ENCODE measurements at places on chromosomes 4 and X.

DNA sequence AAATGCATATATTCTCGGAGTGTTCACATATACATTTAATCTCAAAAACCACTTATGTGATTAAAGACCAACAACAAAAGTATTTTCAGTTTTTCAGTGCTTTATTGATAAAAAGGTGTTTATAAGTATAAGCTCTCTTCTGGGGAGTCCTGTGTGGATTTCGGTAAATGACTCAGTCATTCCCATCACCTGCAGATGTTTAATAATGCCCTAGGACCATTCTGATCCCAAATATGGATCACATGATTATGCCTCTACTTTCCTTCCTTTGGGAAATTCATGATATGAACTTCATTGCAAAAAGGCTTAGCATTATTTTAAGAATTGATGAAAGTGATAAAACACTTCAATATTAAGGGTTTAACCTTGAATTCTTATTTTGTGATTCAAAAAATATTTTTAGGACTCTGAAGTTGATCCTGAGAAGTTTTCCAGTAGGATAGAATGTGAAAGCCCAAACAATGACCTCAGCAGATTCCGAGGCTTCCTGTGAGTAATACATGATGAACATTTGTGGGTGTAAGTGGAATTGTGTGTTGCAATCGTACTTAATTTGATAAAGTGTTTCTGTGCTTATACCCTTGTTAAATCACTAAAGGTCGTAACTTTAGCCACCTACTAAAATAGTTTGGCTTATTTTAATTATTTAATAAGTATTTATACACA is 40.2 kb downstream of the ATP10D start:
- no peak for DNase-seq

DNA sequence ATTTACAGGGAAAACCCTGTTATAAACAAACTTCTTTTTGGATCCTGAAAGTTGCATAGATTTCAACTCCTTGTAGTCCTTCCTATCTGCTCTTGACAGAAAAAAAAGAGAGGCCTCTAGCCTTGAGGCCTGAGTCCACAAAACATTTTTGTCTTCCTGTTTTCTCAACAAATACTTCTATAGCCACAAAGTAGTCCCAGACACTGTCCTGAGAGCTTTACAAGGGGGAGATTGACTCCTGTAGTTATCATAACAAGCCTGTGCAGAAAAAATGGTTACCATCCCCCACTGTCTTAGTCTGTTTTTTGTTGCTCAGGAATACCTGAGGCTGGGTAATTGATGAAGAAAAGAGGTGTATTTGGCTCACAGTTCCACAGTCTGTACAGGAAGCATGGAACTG is 35.2 kb downstream of the PCDH7 start:
- DNase-seq: no peak

DNA sequence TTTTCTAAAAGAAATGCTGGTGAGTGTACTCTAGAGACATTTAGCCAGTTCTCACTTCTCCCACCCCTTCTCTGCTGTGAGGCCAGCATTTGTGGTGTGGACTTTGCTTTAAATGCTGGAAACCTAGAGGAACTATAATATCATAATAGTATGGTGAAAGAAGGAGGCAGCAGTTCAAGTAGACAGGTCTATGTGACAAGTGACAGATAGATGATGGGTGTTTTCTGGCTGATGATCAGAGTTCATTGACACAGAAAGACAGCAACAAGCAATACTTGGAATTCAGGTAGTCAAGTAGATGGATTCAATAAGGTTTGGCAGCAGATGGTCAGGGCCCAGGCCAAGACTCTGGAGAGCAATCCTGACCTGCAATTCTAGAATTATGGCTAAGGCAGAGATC is 317.5 kb downstream of the PCDH7 start:
- DNase-seq: no peak

DNA sequence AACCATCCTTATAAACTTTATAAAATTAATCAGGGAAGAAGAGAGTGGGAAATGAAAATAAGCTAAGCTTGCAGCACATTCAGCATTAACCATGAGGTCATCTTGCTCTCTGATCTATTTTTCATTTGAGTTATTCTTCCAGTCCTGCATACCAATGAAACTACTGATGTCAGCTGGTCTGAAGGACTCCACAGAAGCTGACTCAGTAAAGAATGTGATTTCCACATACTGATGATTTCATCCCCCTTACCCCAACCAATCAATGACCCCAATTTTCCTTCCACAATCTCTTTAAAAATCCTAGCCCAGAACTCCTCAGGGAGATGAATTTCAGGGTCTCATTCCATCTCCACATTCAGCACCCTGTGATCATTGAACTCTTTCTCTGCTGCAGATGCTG is 18.8 kb upstream of the DSPP start:
- no peak for DNase-seq

- no peak for DNase-seq
Observed at GRCh38 chrX:446245-446644, 59.5 kb upstream of the PPP2R3B start.

DNA sequence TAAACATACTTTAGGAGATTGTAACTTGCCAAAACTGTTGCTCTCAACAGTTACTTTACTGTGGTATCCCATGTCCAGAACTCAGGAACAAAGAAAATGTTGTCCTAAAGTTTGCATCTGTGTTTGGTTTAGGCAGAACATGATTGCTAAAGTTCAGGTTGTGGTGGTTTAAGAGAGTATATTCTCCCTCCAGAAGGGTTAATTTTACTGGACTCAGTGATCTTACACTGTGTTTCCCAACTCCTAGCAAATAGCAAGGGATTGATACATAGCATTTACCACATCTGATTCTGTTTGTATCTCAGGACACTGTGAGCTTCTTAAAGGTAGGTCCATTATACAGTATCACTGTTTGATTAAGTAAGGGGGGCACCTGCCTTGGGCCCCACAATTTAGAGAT is 13.3 kb upstream of the DCK start:
- DNase-seq: no peak

- DNase-seq: no peak
Observed at GRCh38 chr4:73152893-73153292, 83.4 kb upstream of the COX18 start.

DNA sequence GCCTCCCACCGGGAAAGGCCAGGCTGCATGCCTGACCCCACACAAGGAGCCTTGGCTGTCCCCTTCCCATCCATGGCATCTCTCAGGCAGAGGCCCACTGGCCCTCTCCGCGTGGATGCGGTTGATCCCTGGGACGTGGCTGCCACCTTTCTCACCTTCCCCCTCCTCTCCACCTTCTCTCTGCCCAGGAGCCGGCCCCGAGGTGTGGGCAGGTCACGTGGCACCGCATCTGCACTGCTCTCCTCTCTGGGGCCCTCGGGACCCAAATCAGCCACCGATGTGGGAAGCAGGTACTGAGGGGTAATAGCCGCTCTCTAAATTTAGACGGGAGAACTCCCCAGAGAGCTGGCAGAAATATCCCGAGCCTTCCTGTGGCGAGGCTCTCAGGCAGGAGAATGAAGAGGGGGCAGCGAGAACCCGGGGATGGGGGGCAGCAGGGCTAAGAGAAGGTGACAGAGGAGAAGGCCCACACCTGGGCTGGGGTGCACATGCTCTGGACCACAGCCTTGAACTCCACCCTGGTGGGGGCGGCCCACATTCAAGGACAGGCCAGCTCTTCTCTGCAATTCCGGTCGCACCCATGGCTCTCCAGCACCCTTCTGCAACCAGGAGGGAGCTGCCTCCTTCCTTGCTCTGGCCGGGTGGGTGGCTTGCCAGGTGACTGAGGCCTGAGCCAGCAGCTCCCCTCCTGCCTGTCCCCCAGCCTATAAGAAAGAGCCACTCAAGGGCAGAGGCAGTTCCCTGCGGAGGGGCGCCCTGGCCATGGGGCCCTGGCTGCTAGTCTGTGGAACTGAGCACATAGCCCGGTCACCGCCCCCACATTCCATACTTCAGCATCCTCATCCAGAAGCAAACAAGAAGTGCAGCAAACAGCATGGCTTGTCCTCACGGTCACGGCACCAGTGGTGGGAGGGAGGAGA is 9.6 kb upstream of the DUSP9 start:
- DNase-seq: no peak

DNA sequence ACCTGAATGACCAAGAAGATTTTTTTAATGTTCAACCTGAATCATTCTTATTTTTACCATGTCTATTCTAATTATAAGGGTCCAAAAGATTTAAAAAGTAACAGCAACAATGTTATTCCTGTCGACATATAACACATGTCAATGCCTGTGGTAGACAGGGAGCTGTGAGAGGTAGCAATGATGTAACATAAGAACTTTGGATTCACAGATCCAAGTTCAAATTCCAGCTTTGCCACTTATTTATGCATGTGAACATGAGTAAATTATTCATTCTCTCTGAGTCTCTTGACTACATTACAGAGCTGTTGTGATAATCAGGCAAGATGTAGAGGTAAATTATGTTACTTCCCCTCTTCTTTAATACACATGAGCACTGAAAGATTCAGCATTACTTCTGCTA is 54.5 kb downstream of the KLHL8 start:
- no peak for DNase-seq

DNA sequence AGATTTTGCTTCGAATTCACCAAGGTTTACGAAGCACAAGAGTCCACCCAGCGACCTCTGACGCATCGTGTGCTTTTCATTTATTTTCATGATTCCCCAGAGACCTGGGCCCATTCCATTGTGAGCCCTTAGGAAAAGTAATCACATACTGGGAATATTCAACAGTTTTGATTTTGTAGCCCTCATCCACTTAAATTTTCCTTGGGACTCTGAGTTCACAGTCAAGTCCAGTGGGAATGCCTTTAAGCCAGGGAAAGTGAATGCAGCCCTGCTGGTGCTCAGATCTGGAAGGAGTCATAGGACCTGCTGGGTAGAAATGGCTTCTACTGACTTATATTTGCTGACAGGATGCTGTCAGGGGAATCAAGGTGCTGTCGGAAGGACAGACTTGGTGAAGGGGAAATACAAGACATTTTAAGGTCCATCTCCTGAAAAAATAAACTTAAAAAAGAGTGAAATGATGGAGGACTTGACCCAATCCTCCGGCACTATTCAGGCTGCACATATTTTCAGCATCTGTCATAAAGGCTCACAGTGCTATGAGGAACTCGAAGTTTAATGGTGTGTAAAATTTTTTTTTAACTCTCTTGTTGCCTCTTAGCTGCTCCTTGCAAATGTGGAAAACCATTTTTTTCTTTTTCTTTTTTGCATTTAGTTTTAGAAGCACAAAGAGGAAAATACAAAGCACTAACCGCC is 204.9 kb downstream of the MID1 start:
- no peak for DNase-seq

- DNase-seq: no peak
Observed at GRCh38 chr4:139834981-139835391, 169.4 kb downstream of the MGST2 start.

GRCh38 chrX:130975947-130976346 is 72.9 kb upstream of the ENOX2 start:
- DNase-seq: peak; percentile 3

Data from activated naive CD8-positive, alpha-beta T cell treated with anti-CD3 and anti-CD28 coated beads for 36 hours (primary cell).